NCI-H2171 treated with DMSO at 0.1 percent for 48 hours (cell line): ENCODE measurements at places on chromosomes 6 and 20.

DNA sequence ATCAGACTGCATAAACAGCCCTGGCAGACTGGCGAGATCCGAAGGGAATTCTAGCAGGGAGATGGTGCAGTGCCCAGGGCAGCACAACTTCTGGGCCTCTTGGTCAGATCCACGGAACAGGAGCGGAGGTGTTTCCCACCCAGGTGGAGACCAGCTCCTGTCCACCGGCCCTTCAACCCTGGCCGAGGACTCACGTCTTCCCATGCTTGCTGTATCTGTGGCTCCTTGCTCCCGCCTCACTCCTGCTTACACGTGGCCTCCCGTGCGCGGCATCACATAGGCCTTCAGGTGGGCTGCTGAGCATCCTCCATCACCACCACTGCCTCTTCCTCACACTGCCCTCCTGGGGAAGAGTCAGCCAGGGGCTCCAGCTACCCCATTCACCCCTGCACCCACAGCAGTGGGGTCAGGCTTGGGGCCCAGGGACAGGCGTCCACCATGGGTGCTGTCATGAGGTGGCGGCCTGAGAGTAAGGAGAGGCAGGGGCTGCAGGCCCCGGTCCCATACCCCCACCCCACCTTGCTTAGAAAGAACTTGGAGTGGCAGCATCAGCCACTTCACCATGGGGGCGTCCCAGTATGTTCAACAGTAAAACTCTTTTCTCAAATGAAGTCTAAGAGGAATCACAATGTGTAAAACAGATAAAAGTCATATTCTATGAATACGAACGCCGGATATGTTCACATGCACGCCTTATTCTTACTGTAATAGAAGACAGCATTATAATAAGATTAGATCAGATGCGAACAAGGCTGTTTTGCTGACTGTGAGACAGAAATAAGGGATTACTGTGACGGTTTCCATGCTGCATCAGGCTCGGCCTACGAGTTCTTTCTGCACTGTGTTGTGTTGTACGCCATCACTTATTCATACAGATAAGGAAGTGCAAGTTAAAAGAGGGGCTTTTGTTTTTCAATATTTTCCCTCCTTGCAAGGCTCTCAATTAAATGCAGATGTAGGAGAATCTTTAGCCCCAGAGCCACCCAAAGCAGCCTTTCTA, 165.4 kb downstream of the GRM4 start:
- DNase-seq, result no peak

GRCh38 chr6:1538369-1538768, 71.3 kb upstream of the FOXC1 start:
- no peak for DNase-seq

GRCh38 chr6:108940741-108941140, 92.5 kb downstream of the ARMC2 start:
- DNase-seq, result no peak

DNA sequence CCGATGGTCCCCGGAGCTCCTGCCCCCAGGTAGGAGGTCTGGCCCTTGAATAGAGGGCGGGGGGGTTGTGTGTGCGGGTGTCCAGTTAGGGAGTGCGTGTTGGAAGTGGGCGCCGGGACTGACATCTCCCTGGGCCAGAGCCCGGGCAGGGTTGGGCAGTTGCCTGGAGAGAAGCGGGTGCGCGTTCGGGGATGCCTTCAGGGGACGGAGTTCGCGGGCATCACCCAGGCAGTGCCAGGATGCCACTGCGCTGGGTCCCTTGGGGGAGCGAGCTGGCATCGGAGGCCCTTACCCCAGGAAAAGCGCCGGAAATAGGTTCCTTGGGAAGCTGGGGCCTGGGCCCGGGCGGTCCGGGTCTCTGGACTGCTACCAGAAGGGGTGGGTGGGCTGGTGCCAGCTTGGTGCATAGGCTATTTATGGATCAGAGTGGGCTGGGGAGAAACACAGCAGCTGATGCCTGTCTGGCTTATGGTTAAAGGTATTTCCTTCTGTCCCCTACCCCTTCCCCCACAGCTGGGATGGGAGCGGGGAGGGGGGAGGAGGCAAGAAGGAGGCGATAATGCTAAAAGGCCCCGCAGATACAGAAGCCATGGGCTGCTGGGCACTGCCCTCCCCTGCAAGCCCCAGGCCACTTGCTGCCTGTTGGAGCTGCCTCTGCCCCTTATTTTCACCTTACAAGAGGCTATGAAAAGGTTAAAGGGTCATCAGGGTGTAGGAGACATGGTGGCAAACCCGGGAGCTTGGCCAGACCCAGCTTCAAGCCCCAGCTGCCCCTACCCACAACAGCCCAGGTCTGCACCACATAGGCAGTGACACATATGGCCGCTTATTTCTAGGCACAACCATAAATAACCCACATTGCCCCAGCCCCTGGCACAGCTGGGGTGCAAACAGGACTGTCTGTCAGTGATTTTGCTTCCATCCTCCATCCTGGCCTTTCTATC, 638 bp downstream of the PACSIN1 start:
- DNase-seq, result no peak

DNA sequence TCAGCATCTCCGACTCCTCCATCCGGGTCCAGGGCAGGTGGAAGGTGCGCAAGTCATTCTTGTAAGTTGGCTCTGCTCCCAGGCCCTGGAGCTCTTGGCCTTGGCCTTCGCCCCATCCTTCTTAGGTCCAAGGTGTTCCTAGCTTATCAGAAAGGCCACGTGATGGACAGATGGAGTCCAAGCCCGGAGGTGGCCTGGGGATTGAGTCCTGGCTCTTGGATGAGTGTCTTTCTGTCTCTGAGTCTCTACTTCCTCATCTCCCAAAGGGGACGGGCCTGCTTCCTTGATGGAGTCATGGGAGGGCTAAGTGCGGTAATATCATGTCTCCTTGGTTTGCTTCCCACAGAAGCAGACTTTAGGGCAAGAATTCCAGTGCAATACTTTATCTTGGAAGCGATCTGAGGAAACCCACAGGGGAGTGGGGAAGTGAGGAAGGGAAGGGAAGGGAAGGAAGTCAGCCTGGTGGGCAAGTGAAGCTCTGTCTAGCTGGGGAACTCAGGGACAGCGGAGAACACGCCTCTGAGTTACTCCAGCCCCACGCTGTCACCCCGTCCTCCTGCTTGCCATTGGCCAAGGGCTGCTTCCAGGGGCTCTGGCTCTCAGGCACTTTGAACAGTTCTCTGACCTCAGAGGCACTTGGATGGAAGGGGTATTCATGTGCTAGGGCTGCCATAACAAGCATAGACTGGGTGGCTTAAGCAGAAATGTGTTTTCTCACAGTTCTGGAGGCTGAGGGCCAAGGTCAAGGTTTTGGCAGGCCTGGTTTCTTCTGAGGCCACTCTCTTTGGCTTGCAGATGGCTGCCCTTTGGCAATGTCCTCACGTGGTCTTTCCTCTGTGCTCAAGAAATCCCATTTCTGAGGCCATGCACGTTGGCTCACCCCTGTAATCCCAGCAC, 4.8 kb downstream of the LBP start:
- DNase-seq, result no peak

- peak; percentile 39 for DNase-seq
These were observed 3.5 kb downstream of the PIGT start for GRCh38 chr20:45419188-45420091.

GRCh38 chr6:42929821-42930360, 611 bp downstream of the CNPY3 start:
- peak; percentile 87 for DNase-seq
